Breast epithelium (tissue), 4 donors: ENCODE measurements at places on chromosomes 12 and 14. TPM values are rescaled to one million over a fixed set of nuclear protein-coding genes. Genes with fewer than 3 reads are reported as not detected.

The TMEM119 gene
- 12.1 TPM for total RNA-seq

DNA sequence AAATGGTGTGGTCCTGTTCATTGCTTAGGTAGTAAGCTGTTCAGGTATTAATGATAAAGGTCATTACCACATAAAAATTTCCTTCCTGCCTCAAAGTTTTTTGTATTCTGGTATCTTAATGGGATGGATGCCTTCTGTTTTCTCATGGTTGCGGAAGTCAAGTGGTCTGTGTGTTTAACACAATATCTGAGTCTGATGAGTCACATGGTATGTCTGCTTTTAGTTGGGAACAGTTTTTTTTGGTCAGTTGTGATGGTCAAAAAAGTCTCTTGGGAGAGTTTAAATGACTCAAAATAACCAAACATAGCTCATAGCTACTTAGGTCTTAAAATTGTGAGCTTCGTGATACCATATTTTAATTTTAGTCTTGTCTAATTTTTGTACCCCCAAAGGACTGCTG is 40.7 kb downstream of the STK38L start:
- DNase-seq = no peak

The RNASE7 gene
- total RNA-seq = 3.1 TPM

The BHLHE41 gene
- 29.7 TPM for total RNA-seq

The TCL1B gene
- not detected for total RNA-seq

GRCh38 chr12:119665164-119665929 is 2.6 kb upstream of the PRKAB1 start:
- DNase-seq = no peak
